ENCODE measurements at places on chromosomes 16 and 17.

GRCh38 chr17:27320222-27320560 is 26.3 kb downstream of the WSB1 start:
- H3K4me1 ChIP-seq = peaks cover 18% of the 10 kb centered on the region
- H3K27me3 ChIP-seq = peaks cover 2% of the 10 kb centered on the region
- DNase-seq = no peak

GRCh38 chr16:68995011-68995504 is 110.4 kb upstream of the HAS3 start:
- no peaks in the 10 kb centered on the region for H3K27me3 ChIP-seq
- H3K4me3 ChIP-seq = no peak overlapping the region
- peaks cover 5% of the 10 kb centered on the region for H3K36me3 ChIP-seq
- no peak for DNase-seq
- no peaks in the 10 kb centered on the region for H3K4me1 ChIP-seq
- H3K27ac ChIP-seq = no peak overlapping the region

- peaks cover 5% of the 10 kb centered on the region for H3K27me3 ChIP-seq
- H3K4me3 ChIP-seq = no peak overlapping the region
- no peak overlapping the region for H3K27ac ChIP-seq
- peaks cover 32% of the 10 kb centered on the region for H3K4me1 ChIP-seq
These were observed 11.6 kb downstream of the CUEDC1 start for GRCh38 chr17:57943645-57944044.

DNA sequence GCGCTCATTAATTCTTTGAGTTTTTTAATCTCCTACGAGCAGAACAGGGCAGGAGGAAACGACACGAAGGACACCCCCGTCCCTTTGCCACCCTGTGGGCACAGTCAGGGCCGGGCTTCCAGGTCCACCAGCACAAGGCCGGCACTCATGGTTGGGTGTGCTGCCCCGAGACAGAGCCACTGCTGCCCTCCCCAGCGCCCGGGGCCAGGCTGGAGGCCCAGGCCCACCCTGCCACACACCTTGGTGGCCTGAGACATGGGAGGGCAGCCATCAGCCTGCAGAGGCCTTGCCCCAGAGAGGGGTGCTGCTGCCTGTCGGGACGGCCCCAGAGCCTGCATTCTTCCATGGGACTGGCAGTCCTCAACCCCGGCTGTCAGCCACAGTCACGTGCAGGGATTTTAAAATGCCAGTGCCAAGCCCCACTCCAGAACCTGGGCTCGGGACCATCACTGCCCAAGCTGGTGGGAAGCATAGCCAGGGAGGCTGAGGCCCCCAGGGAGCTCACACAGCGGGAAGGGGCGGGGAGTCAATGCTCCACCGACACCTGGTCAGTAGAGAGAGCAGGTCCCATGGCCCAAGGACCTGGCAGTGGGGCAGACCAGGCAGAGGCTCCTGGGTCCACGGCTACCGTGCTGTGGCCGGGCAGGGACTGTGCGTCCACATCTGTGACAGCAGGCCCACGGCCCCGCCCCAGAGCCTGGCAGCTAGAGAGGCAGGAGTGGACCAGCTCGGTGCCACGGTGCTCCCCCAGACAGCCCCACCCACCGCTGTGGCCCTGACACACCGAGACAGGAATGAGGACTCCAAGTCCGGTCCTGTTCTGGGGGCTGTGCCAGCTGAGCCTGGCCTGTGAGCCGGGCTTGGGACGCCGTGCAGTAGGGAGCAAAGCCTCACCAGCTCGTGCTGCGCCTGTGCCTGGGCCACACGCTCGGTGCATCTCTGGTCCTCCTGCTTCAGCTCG is 27.5 kb downstream of the CEP131 start:
- H3K36me3 ChIP-seq = no peaks in the 10 kb centered on the region
- no peaks in the 10 kb centered on the region for H3K4me1 ChIP-seq
- H3K27me3 ChIP-seq = peaks cover 1% of the 10 kb centered on the region
- no peak overlapping the region for H3K27ac ChIP-seq

- H3K36me3 ChIP-seq = peaks cover 5% of the 10 kb centered on the region
- peaks cover 36% of the 10 kb centered on the region for H3K4me1 ChIP-seq
- H3K27me3 ChIP-seq = peaks cover 3% of the 10 kb centered on the region
- H3K27ac ChIP-seq = peak overlapping the region; percentile 39
- DNase-seq = no peak
These were observed 16.9 kb downstream of the NXN start for GRCh38 chr17:962670-963069.

- H3K4me1 ChIP-seq = peaks cover 8% of the 10 kb centered on the region
- no peak overlapping the region for H3K27ac ChIP-seq
- DNase-seq = no peak
- peaks cover 8% of the 10 kb centered on the region for H3K27me3 ChIP-seq
These were observed 55.6 kb downstream of the USP43 start for GRCh38 chr17:9700754-9701476.

DNA sequence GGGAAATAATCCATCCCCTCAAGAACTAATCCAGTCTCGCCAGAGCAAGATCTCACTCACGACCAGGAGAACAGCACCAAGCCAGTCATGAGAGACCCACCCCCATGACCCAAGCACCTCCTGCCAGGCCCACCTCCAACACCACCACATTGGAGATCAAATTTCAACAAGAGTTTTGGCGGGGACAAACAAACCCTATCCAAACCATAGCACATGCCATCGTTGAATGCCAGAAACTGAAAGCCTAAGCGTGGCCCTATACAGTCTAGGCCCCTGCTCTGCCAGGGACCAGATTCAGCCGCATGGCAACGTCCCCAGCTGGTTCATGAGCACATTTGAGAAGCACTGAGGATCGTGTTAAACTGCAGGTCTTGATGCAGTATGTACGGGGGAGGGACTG is 57.3 kb downstream of the AXIN2 start:
- DNase-seq = no peak
- H3K27ac ChIP-seq = no peak overlapping the region
- H3K4me1 ChIP-seq = no peaks in the 10 kb centered on the region

- H3K4me1 ChIP-seq = peaks cover 7% of the 10 kb centered on the region
- H3K27me3 ChIP-seq = peaks cover 6% of the 10 kb centered on the region
- no peak overlapping the region for H3K27ac ChIP-seq
- no peak overlapping the region for H3K4me3 ChIP-seq
These were observed 6.9 kb upstream of the C16orf78 start for GRCh38 chr16:49366669-49367068.

- no peak overlapping the region for H3K27ac ChIP-seq
- H3K27me3 ChIP-seq = peaks cover 2% of the 10 kb centered on the region
- no peak for DNase-seq
- no peaks in the 10 kb centered on the region for H3K4me1 ChIP-seq
- no peak overlapping the region for H3K4me3 ChIP-seq
- H3K36me3 ChIP-seq = no peaks in the 10 kb centered on the region
These were observed 241.6 kb downstream of the CNTNAP4 start for GRCh38 chr16:76518781-76519180.

GRCh38 chr17:19342611-19343255 is 19.8 kb downstream of the B9D1 start:
- peaks cover 15% of the 10 kb centered on the region for H3K4me1 ChIP-seq
- no peak overlapping the region for H3K4me3 ChIP-seq
- H3K27ac ChIP-seq = no peak overlapping the region
- peaks cover 7% of the 10 kb centered on the region for H3K27me3 ChIP-seq
- DNase-seq = no peak

- no peaks in the 10 kb centered on the region for H3K36me3 ChIP-seq
- H3K27me3 ChIP-seq = no peaks in the 10 kb centered on the region
- peaks cover 1% of the 10 kb centered on the region for H3K4me1 ChIP-seq
- no peak overlapping the region for H3K27ac ChIP-seq
These were observed 60.0 kb downstream of the RGS9 start for GRCh38 chr17:65197201-65197600.

GRCh38 chr17:14738652-14738988 is 437.7 kb downstream of the HS3ST3B1 start:
- H3K4me1 ChIP-seq = peaks cover 31% of the 10 kb centered on the region
- no peak for DNase-seq
- no peak overlapping the region for H3K4me3 ChIP-seq
- peaks cover 4% of the 10 kb centered on the region for H3K36me3 ChIP-seq
- H3K27me3 ChIP-seq = no peaks in the 10 kb centered on the region

GRCh38 chr16:54027062-54027461 is 259.5 kb downstream of the IRX3 start:
- H3K4me3 ChIP-seq = no peak overlapping the region
- no peak for DNase-seq
- H3K4me1 ChIP-seq = peaks cover 16% of the 10 kb centered on the region
- H3K27me3 ChIP-seq = no peaks in the 10 kb centered on the region
- H3K27ac ChIP-seq = no peak overlapping the region

- peak overlapping the region; percentile 93 for H3K4me3 ChIP-seq
- H3K27ac ChIP-seq = peak overlapping the region; percentile 73
- peaks cover 16% of the 10 kb centered on the region for H3K4me1 ChIP-seq
- peaks cover 4% of the 10 kb centered on the region for H3K27me3 ChIP-seq
These were observed 899 bp downstream of the ACE start for GRCh38 chr17:63477480-63478440.

- no peaks in the 10 kb centered on the region for H3K36me3 ChIP-seq
- H3K4me3 ChIP-seq = no peak overlapping the region
- DNase-seq = no peak
- H3K27ac ChIP-seq = no peak overlapping the region
- no peaks in the 10 kb centered on the region for H3K4me1 ChIP-seq
- H3K27me3 ChIP-seq = peaks cover 5% of the 10 kb centered on the region
These were observed 524.9 kb downstream of the WWOX start for GRCh38 chr16:78624366-78624765.
